ENCODE measurements at places on chromosomes 2 and 18. TPM values are rescaled to one million over a fixed set of nuclear protein-coding genes. Genes with fewer than 3 reads are reported as not detected.

DNA sequence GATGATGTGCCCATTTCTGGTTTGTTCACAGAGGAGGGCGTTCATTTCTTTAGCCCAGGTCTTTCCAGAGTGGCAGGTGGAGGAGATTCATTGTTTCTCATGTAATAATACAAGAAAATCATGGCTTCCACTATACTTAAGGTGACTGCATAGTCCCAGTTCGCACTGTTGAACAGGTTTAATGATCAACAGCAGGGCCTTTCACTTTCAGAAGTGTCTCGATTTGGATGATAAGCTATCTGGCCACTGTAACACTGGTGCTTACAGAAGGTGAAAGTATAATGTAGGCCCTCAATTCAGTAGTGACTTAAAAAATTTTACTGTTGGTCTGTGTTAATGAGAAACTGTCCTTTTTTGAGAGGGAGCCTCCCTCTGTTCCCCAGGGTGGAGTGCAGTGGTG lies 1.4 kb downstream of the RMC1 start:
- DNase-seq = no peak

DNA sequence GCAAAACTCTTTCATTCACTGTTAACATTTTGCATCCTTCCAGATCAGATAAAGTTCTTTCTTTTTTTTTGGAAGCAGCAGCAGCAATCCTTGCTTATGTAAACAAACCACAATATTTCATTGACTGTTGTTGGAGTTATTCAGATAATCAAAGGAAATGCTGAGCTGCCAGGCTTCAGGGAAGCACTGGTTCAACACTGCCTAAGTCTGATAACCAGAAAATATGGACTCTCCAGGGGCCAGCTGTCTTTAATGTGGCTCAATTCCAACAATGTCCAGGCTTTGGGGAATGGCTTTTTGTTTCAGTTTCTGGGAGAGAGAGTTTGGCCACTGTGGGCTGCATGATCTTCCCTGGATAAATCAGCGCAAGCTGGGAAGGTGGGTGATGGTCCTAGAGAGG lies 354.3 kb downstream of the AKAIN1 start:
- DNase-seq = no peak

DNA sequence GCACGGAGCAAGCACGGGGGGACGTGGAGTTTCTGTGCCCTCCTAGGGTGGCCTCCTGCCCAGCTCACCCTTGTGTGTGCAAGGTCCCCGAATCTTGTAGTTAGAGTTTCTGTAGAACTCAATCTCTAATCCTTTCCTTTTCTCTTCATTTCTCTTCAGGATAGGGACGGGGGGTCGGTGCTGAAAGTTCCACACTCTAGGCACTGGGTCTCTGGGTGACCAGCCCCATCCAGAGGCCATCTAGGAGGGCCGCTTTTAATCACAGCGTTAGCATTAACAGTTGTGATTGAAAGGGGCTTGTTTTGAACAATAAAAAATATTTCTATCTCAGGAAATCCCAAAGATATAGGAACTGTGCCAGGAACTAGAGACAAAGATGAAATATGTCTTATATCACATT lies 10.5 kb downstream of the SOCS6 start:
- no peak for DNase-seq

DNA sequence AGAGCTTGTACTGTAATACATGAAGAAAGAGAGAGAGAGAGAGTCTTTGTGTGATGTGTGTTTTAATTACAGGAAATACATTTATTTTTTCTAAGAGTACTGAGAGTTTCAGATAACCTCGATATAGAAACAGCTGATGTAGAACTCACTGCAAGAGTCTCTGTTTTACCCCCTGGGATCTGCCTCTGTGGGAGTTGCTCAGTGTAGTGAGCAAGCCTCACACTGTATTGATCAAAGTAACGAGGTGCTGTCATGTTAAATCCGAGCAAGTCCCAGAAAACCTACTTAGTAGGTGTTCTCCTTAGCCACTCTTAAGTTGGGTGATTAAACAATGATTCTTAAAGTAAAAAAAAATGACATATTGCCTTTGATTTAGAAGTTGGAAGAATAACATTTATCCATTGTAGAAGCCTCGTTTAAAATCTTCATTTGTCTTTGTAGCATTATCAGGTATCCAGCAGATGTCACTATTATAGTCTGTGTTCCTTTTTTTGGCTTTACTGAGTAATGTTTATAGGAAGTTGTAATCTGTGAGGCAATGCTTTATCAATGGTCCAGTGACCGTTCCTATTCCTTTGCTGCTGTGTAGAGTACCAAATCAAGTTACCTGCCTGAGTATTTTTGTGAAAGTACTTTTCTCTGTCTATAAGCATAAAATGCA lies 219.0 kb downstream of the MYO3B start:
- DNase-seq = no peak

GRCh38 chr2:223043164-223043941 lies 8.6 kb upstream of the KCNE4 start:
- DNase-seq = no peak

DNA sequence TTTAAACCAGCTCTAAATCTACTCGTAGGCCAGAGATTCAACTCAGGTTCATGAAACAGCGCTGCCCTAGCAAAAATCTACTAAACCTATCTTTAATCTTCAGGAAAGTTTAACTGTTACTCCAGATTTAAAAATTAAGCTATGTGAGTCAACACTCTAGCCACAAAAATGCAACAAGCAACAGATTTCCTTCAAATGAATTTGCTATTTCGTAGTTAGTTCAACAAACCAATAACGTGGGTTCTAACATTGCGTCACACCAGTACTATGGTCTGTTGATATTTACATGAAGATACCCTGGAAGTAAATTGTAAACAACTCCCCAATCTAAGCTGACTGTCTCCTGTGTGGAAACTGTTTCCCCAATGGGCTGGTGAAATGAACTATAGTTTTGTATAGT lies 71.2 kb downstream of the FIGN start:
- no peak for DNase-seq

- DNase-seq = no peak
These were observed 11.5 kb upstream of the D2HGDH start for GRCh38 chr2:241722896-241723454.

DNA sequence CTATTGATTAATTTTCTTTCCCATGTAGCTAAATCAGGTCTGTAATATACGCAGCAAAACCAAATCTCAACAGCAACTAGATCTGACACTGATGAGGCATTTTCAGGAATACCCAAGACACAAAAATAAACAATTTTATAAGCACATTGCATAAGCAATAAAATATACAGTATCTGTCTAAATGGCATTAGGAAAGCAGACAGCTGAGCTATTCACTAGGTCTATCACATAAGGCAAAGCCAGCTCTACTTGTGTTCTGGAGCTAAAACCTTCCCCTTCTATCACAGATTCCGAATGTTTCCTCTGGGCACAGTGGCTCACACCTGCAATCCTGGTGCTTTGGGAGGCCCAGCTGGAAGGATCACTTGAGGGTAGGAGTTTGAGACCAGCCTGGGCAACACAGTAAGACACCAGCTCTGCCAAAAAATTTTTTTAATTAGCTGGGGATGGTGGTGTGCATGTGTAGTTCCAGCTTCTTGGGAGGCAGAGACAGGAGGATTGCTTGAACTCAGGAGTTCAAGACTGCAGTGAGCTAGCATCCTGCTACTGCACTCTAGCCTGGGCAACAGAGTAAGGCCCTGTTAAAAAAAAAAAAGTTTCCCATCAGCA lies 21.1 kb downstream of the PTPN2 start:
- DNase-seq = no peak

DNA sequence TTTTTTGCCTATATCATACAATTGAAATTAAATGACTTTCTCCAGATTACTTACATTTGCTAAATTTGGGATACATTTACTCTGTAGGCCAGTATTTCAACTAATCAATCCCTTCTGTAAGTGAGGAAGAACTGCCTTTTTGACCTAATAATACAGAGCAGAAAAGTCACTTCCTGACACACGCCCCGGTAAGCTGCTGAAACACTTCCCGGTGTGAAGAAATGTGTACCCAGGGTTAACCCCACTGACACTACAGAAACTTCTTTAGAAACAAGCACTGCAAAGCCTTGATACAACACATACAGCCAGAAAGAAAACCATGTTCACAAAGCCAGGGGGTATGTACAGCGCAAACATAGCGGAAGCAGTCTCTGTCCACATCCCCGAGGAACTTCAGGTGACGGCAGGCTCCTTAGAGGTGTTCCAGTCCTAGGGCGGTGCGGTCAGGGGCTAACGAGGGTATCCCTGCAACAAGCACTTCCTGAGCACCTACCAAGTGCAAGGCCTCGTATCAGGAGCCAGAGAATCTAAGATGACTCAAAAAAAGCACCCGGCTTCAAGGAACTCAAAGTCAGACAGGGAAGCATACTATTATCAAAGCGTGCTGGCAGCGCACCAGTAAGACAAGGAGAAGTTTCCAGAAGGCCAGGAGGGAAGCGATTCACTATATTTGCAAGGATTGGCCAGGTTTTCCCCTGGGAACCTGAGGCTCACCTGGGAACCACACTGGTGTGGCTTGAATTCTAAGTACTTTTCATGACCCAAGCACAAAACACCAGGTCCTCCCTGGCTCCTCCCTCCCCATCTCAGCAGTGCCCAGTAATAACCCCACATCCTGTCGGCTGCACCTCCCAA lies 46.6 kb downstream of the ZNF516 start:
- DNase-seq = no peak

- peak; percentile 72 for DNase-seq
These were observed 86.0 kb downstream of the RBMS1 start for GRCh38 chr2:160407393-160408172.

DNA sequence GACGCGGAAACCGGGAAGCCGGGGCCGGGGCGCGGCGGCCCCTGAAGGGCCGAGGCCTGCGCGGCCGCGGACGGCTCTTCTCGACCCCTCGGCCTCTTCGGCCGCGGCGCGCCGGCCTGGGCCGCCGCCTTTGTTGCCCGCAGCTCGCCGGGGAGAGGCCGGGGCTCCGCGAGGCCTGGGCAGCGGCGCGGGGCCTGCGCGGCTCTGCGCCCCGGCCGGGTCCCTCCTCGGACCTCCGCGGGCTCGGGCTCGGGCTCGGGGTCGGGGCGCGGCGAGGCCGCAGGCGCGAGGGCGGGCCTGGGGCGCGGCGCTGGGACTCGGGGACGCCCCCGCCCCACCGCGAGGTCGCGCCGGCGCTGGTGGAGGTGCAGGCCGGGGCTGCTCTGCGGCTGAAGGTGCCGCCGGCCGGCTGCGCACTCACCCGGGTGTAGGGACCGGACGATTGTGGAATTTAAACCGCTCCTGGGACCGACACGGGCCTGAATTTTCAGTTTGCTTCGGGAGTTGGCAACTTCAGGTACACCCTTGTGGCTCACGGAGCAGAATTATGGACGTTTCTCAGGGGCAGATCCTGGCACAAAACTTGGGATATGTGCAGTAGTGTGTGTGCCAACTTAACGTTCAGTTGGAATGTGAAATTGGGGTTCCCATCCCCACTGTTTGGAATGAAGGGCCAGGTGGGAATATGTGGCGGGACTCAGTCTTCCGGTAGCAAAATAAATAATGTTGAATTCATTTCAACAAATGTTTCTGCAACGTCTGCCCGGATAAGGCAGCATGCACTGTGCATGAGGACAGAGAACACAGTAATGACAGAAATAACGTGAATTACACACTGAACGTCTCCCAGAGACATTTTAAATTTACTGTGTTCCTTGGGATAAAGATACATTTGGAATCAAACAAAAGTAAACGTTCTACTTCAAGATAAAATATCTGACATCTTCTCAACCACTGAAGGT lies 787 bp downstream of the SOCS6 start:
- peak; percentile 22 for DNase-seq

DNA sequence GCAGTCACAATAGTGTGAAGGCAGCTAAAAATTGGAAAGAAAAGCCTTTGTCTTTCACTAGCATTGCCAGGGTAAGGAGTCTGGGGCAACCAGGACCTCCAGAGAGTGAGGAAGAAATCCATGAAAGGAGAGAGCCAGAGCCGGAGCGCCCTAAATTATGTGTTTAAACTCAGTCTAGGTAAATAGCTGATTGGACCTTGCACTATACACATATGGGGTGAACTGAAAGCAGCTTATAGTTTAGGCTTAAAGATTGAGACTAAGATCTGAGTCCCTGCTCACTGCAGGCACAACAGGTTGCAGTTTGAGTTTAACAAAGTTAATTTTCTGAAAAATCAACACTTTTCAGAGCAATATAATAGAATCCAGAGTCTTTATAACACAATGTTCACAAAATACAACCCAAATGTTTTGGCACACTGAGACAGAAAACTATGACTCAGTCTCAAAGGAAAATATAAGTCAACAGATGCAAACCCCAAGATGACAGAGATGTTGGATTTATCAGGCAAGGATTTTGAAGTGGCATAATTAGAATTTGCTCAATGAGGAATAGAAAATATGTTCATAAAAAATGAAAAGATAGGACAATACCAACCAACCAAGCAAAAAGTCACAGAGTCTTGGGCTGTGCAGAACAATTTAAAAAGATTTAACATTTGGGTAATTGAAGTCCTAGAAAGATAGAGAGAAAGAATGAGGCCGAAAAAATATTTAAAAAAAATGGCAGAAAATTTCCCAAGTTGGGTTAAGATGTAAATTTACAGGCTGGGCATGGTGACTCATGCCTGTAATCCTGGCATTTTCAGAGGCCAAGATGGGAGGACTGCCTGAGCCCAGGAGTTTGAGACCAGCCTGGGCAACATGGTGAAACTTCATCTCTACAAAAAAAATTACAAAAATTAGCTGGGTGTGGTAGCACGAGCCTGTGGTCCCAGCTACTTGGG lies 39.6 kb downstream of the DOK1 start:
- DNase-seq = no peak

The TFPI gene
- 135 TPM for total RNA-seq

The GKN1 gene
- not detected for total RNA-seq

The HTR2B gene
- 8.6 TPM for total RNA-seq

The CCDC178 gene
- total RNA-seq = 1.0 TPM

The SALL3 gene
- total RNA-seq = not detected

The CDK15 gene
- not detected for total RNA-seq

The XDH gene
- not detected for total RNA-seq

Data from uterus (tissue), 4 donors.